ENCODE measurements at places on chromosomes 7 and 10. TPM values are rescaled to one million over a fixed set of nuclear protein-coding genes. Genes with fewer than 3 reads are reported as not detected.

RHEB gene
- 160 TPM for polyA plus RNA-seq

ENKUR gene
- 4.2 TPM for polyA plus RNA-seq

RBAK gene
- 22.3 TPM for polyA plus RNA-seq

PRSS37 gene
- 0.30 TPM for polyA plus RNA-seq

MRLN gene
- polyA plus RNA-seq, result not detected

ANK3 gene
- 135 TPM for polyA plus RNA-seq
